Mesothelial cell of epicardium (in vitro differentiated cells): ENCODE measurements at places on chromosomes 1 and 21. TPM values are rescaled to one million over a fixed set of nuclear protein-coding genes. Genes with fewer than 3 reads are reported as not detected.

Gene TNFRSF1B
- 2.9 to 3.1 TPM (median 2.9 TPM) in 3 replicates for total RNA-seq

Gene UBXN10
- total RNA-seq, result 2.2 to 2.6 TPM (median 2.3 TPM) in 3 replicates

Gene RHD
- total RNA-seq, result not detected in 3 replicates

Gene OR10Z1
- total RNA-seq, result not detected in 3 replicates

Gene ERO1B
- 6.4 to 7.5 TPM (median 7.0 TPM) in 3 replicates for total RNA-seq

Gene ACOT11
- total RNA-seq, result 8.3 to 10.3 TPM (median 8.9 TPM) in 3 replicates

Gene PLD5
- total RNA-seq, result 2.6 to 4.3 TPM (median 2.7 TPM) in 3 replicates

Gene MAN1C1
- total RNA-seq, result 2.9 to 3.2 TPM (median 2.9 TPM) in 3 replicates

Gene NBPF6
- total RNA-seq, result not detected in 3 replicates

Gene HHIPL2
- 0.20 to 1.3 TPM (median 0.97 TPM) in 3 replicates for total RNA-seq

Gene STYXL2
- total RNA-seq, result 0.16 to 0.18 TPM in 2 of 3 replicates, not detected in the other

Gene MSH4
- total RNA-seq, result 0.27 to 0.29 TPM (median 0.27 TPM) in 3 replicates

Gene TRAF3IP3
- 0.85 to 1.2 TPM (median 1.1 TPM) in 3 replicates for total RNA-seq

Gene ANGPTL3
- total RNA-seq, result not detected in 3 replicates

Gene CLIC6
- 1.4 to 1.7 TPM (median 1.5 TPM) in 3 replicates for total RNA-seq

Gene GBP7
- total RNA-seq, result not detected in 3 replicates

Gene ARHGEF16
- 20.1 to 20.3 TPM (median 20.3 TPM) in 3 replicates for total RNA-seq

Gene EFHD2
- total RNA-seq, result 16.2 to 18.0 TPM (median 17.5 TPM) in 3 replicates

Gene CD52
- total RNA-seq, result 1.1 to 1.9 TPM (median 1.6 TPM) in 3 replicates

Gene CENPF
- total RNA-seq, result 54.3 to 58.1 TPM (median 56.4 TPM) in 3 replicates

Gene LCE1C
- total RNA-seq, result not detected in 3 replicates

Gene CD1E
- not detected in 3 replicates for total RNA-seq

Gene TRIM58
- total RNA-seq, result 0.91 to 1.2 TPM (median 1.1 TPM) in 3 replicates

Gene ZMYND12
- 0.54 to 0.91 TPM (median 0.76 TPM) in 3 replicates for total RNA-seq

Gene CYYR1
- total RNA-seq, result 19.3 to 20.8 TPM (median 20.2 TPM) in 3 replicates

Gene RGS8
- not detected in 3 replicates for total RNA-seq

Gene CRYBG2
- total RNA-seq, result 9.4 to 10.9 TPM (median 10.3 TPM) in 3 replicates

Gene ADCY10
- total RNA-seq, result 0.04 to 0.47 TPM (median 0.16 TPM) in 3 replicates

Gene LAMB3
- 34.7 to 37.0 TPM (median 37.0 TPM) in 3 replicates for total RNA-seq

Gene CELSR2
- total RNA-seq, result 24.9 to 27.1 TPM (median 25.0 TPM) in 3 replicates

Gene RIMS3
- 12.5 to 13.0 TPM (median 12.9 TPM) in 3 replicates for total RNA-seq

Gene VTCN1
- 27.6 to 28.3 TPM (median 27.9 TPM) in 3 replicates for total RNA-seq

Gene ASCL5
- not detected in 3 replicates for total RNA-seq

Gene CYP4X1
- 0.36 to 0.94 TPM (median 0.62 TPM) in 3 replicates for total RNA-seq

Gene MIS18A
- total RNA-seq, result 18.9 to 19.8 TPM (median 19.0 TPM) in 3 replicates

Gene GCSAML
- total RNA-seq, result not detected in 3 replicates

Gene ZBTB17
- total RNA-seq, result 46.0 to 48.6 TPM (median 48.6 TPM) in 3 replicates

Gene GLRX2
- 8.9 to 10.4 TPM (median 10.3 TPM) in 3 replicates for total RNA-seq

Gene SERINC2
- 45.4 to 49.1 TPM (median 47.1 TPM) in 3 replicates for total RNA-seq

Gene PRR9
- not detected in 3 replicates for total RNA-seq

Gene CELF3
- 0.88 to 1.2 TPM (median 1.1 TPM) in 3 replicates for total RNA-seq

Gene MYOG
- not detected in 3 replicates for total RNA-seq

Gene SDC3
- total RNA-seq, result 43.2 to 46.7 TPM (median 43.3 TPM) in 3 replicates

Gene LAX1
- 0.07 TPM in 1 of 3 replicates, not detected in the others for total RNA-seq

Gene CD1B
- total RNA-seq, result not detected in 3 replicates

Gene CYP4B1
- 0.20 to 0.40 TPM (median 0.27 TPM) in 3 replicates for total RNA-seq

Gene AMY1C
- total RNA-seq, result not detected in 3 replicates

Gene PTPRU
- 143 to 151 TPM (median 145 TPM) in 3 replicates for total RNA-seq

Gene DNASE2B
- total RNA-seq, result not detected in 3 replicates

Gene ZNF669
- 17.0 to 17.7 TPM (median 17.4 TPM) in 3 replicates for total RNA-seq

Gene KRTAP12-2
- not detected in 3 replicates for total RNA-seq

Gene IGFN1
- total RNA-seq, result 0.93 to 1.6 TPM (median 1.0 TPM) in 3 replicates

Gene GABRD
- 0.09 to 0.16 TPM (median 0.14 TPM) in 3 replicates for total RNA-seq

Gene KCND3
- 0.31 to 0.47 TPM (median 0.42 TPM) in 3 replicates for total RNA-seq

Gene RGS2
- 51.6 to 55.2 TPM (median 54.4 TPM) in 3 replicates for total RNA-seq

Gene KIF17
- total RNA-seq, result 0.40 to 0.86 TPM (median 0.44 TPM) in 3 replicates

Gene PLPP3
- 61.8 to 64.5 TPM (median 64.4 TPM) in 3 replicates for total RNA-seq
